ENCODE measurements at places on chromosomes 3 and 15.

DNA sequence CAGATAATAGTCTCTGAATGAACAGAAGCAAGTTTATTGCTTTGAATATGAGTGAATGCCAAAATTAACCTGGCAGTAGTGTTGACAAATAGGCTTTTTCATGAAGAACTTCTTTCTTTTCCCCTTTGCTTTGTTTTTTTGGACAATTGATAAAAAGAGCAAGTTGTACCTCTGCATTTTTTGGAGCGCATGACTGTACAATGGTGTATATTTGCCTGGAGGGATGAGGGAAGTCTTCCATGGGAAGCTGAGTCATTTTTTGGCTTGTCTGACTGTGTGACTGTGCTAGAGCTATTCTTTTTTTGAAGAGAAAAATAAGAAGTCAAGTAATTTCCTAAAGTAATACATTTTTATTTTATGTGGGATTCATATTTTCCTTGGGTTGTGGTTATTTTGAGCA, 186.9 kb downstream of the KLHL25 start:
- DNase-seq: no peak

DNA sequence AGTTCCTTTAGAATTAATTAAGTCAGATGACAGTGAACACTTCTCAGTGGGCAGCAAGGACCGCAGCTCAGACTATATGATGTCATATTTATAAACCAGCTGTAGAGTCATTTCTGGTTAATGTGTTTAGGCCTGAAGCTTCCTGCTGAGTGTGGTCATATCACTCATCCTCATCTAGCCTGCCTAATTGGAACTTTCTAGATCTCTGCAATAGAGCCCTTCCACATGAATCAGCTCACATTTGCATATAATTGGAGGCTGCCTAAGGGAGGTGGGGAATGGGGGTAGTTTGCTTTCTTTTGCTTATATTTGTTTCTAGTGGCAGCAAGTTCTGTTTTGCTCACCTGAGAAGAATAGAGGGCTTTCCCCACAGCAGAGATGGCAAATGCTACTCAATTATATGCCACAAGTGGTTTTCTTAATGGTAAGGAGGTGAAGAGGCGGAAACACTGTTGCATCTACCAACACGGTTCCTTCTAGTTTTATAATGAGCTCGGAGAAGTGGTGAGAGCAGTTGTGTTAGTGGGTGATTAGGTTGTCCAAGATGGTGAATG, 148.1 kb downstream of the KLHL25 start:
- no peak for DNase-seq

- no peak for DNase-seq
Observed at GRCh38 chr15:80744826-80745225, 34.3 kb upstream of the CEMIP start.

GRCh38 chr3:190519886-190520285, 6.0 kb downstream of the IL1RAP start:
- no peak for DNase-seq

DNA sequence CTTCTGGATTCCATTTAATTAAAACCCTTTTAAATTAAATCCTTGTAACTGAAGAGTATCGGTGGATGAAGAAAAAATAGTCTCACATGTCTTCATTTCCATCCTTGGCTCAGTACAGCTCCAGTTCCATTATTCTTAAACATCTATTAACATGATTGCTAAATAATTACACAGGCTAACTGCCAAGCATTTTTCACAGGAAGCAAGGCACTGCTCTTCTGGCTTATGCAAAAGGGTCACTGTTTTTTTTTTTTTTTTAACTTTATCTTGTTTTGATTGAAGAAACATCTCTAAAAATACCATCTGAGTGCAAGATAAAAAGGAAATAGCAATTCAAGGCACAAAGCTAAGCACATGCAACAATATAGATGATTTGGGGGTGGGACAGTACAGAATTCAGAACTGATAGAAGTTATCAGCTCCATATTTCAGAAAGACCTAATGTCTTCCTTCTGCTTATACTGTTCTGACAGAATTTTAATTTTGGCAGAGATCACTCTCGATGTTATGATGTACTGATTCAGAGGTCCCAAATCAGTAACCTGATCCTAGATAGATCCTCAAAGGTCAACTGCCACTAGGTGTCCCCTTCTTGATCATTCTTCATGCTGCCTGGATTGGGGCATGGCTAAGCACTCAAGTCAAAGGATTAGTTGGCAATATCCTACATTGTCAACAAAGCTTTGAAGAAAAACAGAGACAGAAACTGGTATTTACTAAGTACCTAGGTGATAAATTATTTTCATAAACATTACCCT, 57.8 kb upstream of the ACTC1 start:
- DNase-seq: no peak

Measured in posterior vena cava (tissue), 2 donors.